ENCODE measurements at places on chromosomes 4 and X. TPM values are rescaled to one million over a fixed set of nuclear protein-coding genes. Genes with fewer than 3 reads are reported as not detected.

DNA sequence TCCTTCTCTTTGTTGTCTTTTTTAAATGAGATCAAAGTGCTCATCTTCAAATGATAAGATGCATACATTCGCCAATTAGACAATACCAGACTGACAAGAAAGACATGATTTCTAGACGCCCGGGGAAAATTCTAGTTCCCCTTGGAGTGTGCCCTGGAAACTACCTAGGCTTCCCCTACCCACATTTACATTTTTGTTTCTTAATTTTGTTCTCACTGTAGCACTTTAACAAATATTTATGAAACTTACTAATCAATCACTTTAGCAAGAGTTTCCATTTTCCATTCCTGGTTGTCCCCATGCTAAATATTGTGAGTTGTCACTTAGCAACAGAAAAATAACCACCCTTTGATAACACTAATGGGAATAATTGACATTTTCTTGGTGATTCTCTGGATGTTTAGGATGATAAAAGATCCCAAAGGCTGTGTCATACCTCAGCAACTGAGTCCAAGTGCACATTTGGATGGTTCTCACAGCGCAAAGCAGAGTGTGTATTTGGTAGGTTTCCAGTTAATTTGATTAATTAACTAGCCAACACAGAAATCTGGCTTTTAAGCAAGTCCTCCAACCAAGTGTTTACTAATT, 69.6 kb downstream of the FGFBP1 start:
- no peaks in the 10 kb centered on the region for H3K27me3 ChIP-seq
- H3K36me3 ChIP-seq = no peaks in the 10 kb centered on the region
- no peak for DNase-seq
- no peak overlapping the region for H3K4me3 ChIP-seq
- H3K4me1 ChIP-seq = no peaks in the 10 kb centered on the region

DNA sequence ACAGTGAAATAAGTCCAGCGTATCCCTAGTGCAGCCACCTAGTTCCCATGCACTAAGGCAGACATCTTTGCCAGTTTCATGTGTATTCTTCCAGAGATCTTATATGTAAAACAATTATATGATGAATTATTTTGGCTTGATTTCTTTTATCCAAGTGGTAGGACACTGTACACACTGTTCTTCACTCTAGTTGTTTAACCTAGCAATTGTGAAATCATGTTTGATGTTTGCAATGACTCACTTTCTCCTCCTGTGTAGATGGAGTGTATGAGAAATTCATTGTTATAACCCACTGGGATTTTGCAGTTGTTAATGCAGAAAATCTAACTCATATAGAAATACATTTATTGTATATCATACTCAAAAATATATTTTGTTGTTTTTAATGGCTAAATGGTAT, 17.5 kb upstream of the TBC1D1 start:
- no peaks in the 10 kb centered on the region for H3K36me3 ChIP-seq
- no peak for DNase-seq
- no peak overlapping the region for H3K27ac ChIP-seq
- no peaks in the 10 kb centered on the region for H3K27me3 ChIP-seq

The SLC6A14 gene
- not detected for total RNA-seq

The BEX1 gene
- 5.4 TPM for total RNA-seq

The RNF150 gene
- 34.2 TPM for total RNA-seq

DNA sequence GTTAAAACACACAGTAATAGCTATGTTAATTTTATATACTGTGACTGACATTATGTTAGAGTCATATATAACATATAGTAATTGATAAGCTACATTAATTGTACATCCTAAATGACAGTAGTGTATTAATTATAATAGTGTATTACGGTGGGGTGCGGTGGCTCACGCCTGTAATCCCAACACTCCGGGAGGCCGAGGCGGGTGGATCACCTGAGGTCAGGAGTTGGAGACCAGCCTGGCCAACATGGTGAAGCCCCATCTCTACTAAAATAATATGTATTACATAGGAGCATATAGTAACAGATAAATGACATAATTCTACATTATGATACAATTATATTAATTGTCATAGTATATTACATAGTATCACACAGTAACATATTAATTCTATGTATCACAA, 12.2 kb downstream of the ASMTL start:
- peaks cover 4% of the 10 kb centered on the region for H3K36me3 ChIP-seq
- no peak overlapping the region for H3K27ac ChIP-seq
- no peak overlapping the region for H3K4me3 ChIP-seq
- no peaks in the 10 kb centered on the region for H3K27me3 ChIP-seq
- DNase-seq = peak; percentile 17
- no peaks in the 10 kb centered on the region for H3K4me1 ChIP-seq

- peak overlapping the region; percentile 29 for H3K27ac ChIP-seq
- DNase-seq = peak; percentile 63
- no peaks in the 10 kb centered on the region for H3K36me3 ChIP-seq
- H3K4me3 ChIP-seq = no peak overlapping the region
Observed at GRCh38 chr4:150078579-150079080, 385 bp downstream of the DCLK2 start.

The RADX gene
- 4.7 TPM for total RNA-seq

DNA sequence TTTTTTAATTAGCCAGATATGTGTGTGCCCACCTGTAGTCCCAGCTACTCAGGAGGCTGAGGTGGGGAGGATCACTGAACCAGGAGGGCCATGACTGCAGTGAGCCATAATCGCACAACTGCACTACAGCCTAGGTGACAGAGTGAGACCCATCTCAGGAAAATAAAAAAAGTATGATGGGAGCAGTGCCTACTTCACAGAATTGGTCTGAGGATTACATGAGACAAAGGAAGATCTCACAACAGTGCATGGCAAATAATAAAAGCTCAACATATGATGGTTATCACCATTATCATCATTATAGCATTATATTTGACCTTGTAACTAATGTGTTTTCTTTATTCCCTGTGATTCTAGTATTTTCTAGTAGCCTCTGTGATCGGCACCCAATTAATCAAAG, 19.9 kb upstream of the DCHS2 start:
- no peak overlapping the region for H3K27ac ChIP-seq
- no peak for DNase-seq
- H3K36me3 ChIP-seq = no peaks in the 10 kb centered on the region
- H3K4me1 ChIP-seq = peaks cover 3% of the 10 kb centered on the region

- H3K4me1 ChIP-seq = peaks cover 4% of the 10 kb centered on the region
- DNase-seq = no peak
- H3K27ac ChIP-seq = no peak overlapping the region
- H3K4me3 ChIP-seq = no peak overlapping the region
- no peaks in the 10 kb centered on the region for H3K27me3 ChIP-seq
Observed at GRCh38 chr4:73181231-73181630, 77.4 kb downstream of the ANKRD17 start.

GRCh38 chrX:22135994-22136684, 104.0 kb downstream of the PHEX start:
- DNase-seq = peak; percentile 64
- H3K27ac ChIP-seq = no peak overlapping the region
- no peaks in the 10 kb centered on the region for H3K4me1 ChIP-seq
- no peaks in the 10 kb centered on the region for H3K36me3 ChIP-seq
- H3K4me3 ChIP-seq = no peak overlapping the region
- H3K27me3 ChIP-seq = no peaks in the 10 kb centered on the region

DNA sequence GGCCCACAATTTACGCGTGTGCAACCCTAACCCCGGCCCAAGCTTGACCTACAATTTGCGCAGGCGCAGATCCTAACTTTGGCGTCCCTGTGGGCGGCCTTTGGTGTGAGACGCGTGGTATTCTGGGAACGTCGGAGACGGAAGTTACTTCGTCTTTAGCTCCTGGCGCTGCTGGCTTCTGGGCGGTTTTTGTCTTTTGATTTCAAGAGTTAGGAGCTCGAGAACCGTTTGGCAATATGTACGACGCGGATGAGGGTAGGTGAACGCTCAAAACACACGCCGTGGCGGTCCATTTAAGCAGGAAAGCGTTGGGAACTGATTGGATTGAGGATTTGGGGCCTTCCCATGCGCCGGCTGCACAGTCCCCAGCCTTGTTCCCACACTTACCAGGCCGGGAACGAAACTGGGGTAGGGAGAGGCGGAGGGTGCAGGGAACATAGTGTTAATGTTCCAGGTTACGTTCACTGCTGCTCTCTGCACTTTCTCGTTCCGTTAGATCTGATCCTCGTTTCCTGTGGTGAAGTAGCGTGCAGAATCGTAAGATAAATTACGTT, at the start of gene POLR2B:
TSS of gene POLR2B (plus strand) at position 147 of the 554 bp plus-strand sequence. CDS start at position 237, 90 bp downstream.
- peak within 1 kb of the TSS; percentile 80 for H3K27ac ChIP-seq
- no peaks in the 10 kb centered on the region for H3K27me3 ChIP-seq
- DNase-seq = peak; percentile 94
- peak within 1 kb of the TSS; percentile 97 for H3K4me3 ChIP-seq
- H3K36me3 ChIP-seq = peaks cover 1% of the 10 kb centered on the region

- H3K27ac ChIP-seq = no peak overlapping the region
- no peaks in the 10 kb centered on the region for H3K27me3 ChIP-seq
- H3K36me3 ChIP-seq = no peaks in the 10 kb centered on the region
- no peaks in the 10 kb centered on the region for H3K4me1 ChIP-seq
Observed at GRCh38 chr4:81398379-81398778, 73.3 kb downstream of the RASGEF1B start.

Data from kidney (tissue), 22 donors.